ENCODE measurements at places on chromosomes 5 and 9. TPM values are rescaled to one million over a fixed set of nuclear protein-coding genes. Genes with fewer than 3 reads are reported as not detected.

- H3K27ac ChIP-seq = no peak overlapping the region
- no peaks in the 10 kb centered on the region for H3K36me3 ChIP-seq
- no peak overlapping the region for H3K4me3 ChIP-seq
- no peaks in the 10 kb centered on the region for H3K27me3 ChIP-seq
- H3K4me1 ChIP-seq = no peaks in the 10 kb centered on the region
Observed at GRCh38 chr9:27749838-27750237, 176.6 kb upstream of the C9orf72 start.

- no peaks in the 10 kb centered on the region for H3K27me3 ChIP-seq
- H3K4me1 ChIP-seq = peaks cover 32% of the 10 kb centered on the region
- no peaks in the 10 kb centered on the region for H3K36me3 ChIP-seq
- no peak overlapping the region for H3K4me3 ChIP-seq
- DNase-seq = no peak
- no peak overlapping the region for H3K27ac ChIP-seq
Observed at GRCh38 chr5:173829826-173830225, 58.3 kb upstream of the CPEB4 start.

- no peak overlapping the region for H3K27ac ChIP-seq
- H3K36me3 ChIP-seq = no peaks in the 10 kb centered on the region
- DNase-seq = peak; percentile 15
- H3K4me1 ChIP-seq = peaks cover 40% of the 10 kb centered on the region
- H3K4me3 ChIP-seq = no peak overlapping the region
- H3K27me3 ChIP-seq = no peaks in the 10 kb centered on the region
Observed at GRCh38 chr9:137670391-137671195, 51.8 kb downstream of the EHMT1 start.

The PCA3 gene
- total RNA-seq = not detected

The OCLN gene
- 8.5 TPM for total RNA-seq

DNA sequence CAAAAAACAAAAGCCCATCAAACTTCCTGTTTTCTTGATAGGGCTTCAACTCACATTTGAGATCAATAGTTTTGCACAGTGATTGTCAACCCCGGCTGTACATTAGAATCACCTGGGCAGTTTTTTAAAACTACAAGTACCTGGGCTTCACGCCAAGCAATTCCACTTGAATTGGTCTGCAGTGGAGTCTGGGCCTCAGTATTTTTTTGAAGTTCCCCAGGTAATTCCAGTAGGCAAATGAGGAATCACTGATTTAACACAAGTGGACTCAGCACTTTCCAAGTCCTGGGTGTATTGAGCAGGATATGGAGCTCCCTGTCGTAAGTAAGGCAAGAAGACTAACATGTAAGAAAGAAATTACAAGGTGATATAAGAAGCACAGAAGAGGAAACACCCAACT lies 14.8 kb upstream of the SMIM15 start:
- no peak overlapping the region for H3K4me3 ChIP-seq
- no peak for DNase-seq
- H3K27ac ChIP-seq = no peak overlapping the region
- H3K27me3 ChIP-seq = no peaks in the 10 kb centered on the region
- H3K36me3 ChIP-seq = no peaks in the 10 kb centered on the region

The SPATA31A3 gene
- not detected for total RNA-seq

DNA sequence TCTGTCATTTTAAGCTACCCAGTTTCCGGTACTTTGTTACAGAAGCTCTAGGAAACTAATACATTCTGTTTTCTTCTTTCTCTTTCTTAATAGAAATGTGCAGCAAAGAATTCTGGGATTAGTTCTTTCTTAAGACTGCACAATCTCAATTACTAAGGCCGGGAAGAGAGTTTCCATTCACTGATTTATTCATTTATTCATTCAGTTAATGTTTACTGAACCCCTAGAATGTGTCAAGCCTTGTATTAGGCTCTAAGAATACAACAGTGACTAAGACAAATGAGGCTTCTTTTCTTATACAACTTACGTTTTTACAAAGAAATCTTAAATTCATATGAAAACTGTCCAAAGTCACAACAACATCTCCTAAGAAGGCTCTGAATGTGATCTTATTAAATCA lies 27.5 kb upstream of the THG1L start:
- no peaks in the 10 kb centered on the region for H3K36me3 ChIP-seq
- H3K4me1 ChIP-seq = no peaks in the 10 kb centered on the region
- H3K4me3 ChIP-seq = no peak overlapping the region
- DNase-seq = no peak
- no peak overlapping the region for H3K27ac ChIP-seq

DNA sequence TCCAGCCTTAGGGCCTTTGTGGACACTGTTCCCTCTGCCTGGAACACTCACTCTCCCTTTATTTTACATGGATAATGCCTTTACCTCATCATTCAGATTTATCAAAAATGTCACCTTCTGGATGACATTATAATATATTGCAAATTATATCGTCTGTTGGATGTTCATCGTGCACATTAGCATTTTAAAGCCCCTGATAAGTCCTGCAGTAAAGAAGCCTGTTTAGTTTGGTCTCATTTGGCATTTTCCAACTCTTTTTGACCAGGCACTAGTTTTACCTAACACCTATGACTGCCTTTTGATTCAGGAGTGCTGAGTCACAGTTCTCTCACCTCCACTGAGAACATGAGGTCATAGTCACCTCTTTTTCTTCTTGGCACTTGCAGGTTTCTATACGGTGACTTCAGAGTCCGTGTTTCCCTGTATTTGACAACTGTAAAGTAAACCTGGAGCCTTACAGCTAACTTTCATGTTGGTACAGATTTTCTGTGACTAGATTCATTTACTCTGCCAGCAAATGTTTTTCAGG lies 57.7 kb upstream of the STC2 start:
- no peaks in the 10 kb centered on the region for H3K36me3 ChIP-seq
- DNase-seq = no peak
- no peaks in the 10 kb centered on the region for H3K27me3 ChIP-seq
- no peak overlapping the region for H3K27ac ChIP-seq

GRCh38 chr9:27125030-27125429 lies 16.0 kb downstream of the TEK start:
- no peaks in the 10 kb centered on the region for H3K27me3 ChIP-seq
- no peak overlapping the region for H3K27ac ChIP-seq

DNA sequence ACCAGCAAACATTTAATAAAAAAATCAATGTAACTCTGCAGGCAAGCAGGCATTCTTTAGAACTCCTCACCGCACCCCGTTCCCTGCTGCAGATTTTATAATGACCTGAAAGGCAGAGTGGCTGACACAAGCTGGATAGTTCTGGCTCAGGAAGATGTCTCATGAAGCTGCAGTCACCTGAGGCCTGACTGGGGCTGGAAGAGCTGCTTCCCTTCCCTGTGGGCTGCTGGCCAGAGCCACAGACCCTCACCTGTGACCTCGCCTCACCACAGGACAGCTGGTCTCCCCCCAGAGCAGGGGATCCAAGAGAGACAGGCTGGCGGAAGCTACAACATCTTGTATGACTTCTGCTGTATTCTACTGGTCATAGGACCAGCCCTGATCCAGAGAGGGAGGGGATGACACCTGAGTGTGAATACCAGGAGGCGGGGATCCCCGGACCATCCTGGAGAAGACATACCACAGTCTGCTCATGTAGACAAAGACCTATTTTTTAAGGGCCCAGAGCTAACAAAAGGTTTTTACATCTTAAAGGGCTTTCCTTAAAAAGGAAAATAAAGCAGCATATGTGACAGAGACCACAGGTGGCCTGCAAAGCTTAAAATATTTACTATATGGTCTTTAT lies 43.9 kb downstream of the RAPGEF1 start:
- no peaks in the 10 kb centered on the region for H3K36me3 ChIP-seq
- H3K4me1 ChIP-seq = peaks cover 58% of the 10 kb centered on the region
- H3K27ac ChIP-seq = no peak overlapping the region
- no peaks in the 10 kb centered on the region for H3K27me3 ChIP-seq
- no peak overlapping the region for H3K4me3 ChIP-seq

The TDRD7 gene
- total RNA-seq = 16.2 TPM

The TSSK1B gene
- total RNA-seq = not detected

GRCh38 chr5:137738947-137739346 lies 3.1 kb upstream of the KLHL3 start:
- H3K4me3 ChIP-seq = no peak overlapping the region
- H3K27ac ChIP-seq = no peak overlapping the region
- H3K27me3 ChIP-seq = no peaks in the 10 kb centered on the region
- H3K36me3 ChIP-seq = no peaks in the 10 kb centered on the region

The FBP2 gene
- not detected for total RNA-seq

- H3K4me3 ChIP-seq = no peak overlapping the region
- no peaks in the 10 kb centered on the region for H3K4me1 ChIP-seq
- no peak overlapping the region for H3K27ac ChIP-seq
- no peaks in the 10 kb centered on the region for H3K36me3 ChIP-seq
- no peaks in the 10 kb centered on the region for H3K27me3 ChIP-seq
Observed at GRCh38 chr5:144857454-144857853, 686.8 kb downstream of the KCTD16 start.

GRCh38 chr5:141507387-141508091 lies 18.7 kb downstream of the PCDHGC5 start:
- peaks cover 10% of the 10 kb centered on the region for H3K36me3 ChIP-seq
- no peak for DNase-seq
- peaks cover 52% of the 10 kb centered on the region for H3K4me1 ChIP-seq
- H3K27me3 ChIP-seq = no peaks in the 10 kb centered on the region
- no peak overlapping the region for H3K4me3 ChIP-seq

GRCh38 chr9:90900130-90900529 lies 98.5 kb downstream of the SYK start:
- no peaks in the 10 kb centered on the region for H3K27me3 ChIP-seq
- H3K4me1 ChIP-seq = no peaks in the 10 kb centered on the region
- no peak overlapping the region for H3K4me3 ChIP-seq
- H3K27ac ChIP-seq = no peak overlapping the region
- no peak for DNase-seq
- H3K36me3 ChIP-seq = no peaks in the 10 kb centered on the region

DNA sequence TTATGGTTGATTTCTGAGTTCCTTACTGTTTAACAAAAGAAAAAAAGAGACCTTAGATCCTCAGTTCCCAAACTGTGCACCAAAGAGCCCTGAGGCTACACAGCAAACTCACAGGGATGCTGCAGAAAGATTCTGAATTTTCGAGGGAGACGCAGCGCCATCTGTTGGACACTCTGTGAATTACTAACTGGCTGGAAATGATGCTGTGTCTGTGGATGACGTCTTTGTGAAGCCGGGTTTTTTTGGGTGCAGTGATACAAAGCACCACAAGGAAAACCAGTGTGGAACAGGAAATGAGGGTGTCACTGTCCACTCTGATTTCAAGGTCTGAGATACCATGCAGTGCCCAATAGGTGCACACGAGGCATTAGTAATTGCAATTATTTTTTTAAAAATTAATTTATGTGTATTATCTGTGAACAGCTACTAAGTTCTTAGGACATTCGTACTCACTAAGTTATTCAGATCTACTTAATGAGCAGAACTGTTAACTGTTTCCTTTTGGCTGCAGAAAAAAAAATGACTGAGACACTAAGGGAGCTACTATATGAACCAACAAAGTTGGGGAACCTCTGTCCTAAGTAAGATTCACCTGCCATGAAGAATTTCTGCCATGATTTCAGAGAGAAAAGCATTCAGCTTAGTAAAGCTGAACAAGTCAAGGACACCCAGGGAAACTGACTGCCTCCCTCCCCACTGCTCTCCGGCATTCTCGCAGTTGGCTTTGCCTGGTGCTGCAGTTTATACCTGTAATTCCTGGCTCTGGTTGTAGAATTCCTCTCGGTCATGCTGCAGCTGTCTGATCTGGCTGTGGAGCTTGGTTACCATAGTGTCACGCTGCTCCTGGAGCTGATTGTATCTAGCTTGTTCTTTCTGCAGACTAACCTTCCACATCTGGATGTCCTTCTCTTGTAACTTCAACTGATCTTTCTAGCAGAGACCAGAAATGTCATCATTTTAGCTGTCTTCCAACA lies 23.4 kb downstream of the SPACA9 start:
- peak; percentile 34 for DNase-seq
- H3K27me3 ChIP-seq = no peaks in the 10 kb centered on the region
- no peaks in the 10 kb centered on the region for H3K4me1 ChIP-seq
- H3K36me3 ChIP-seq = peaks cover 54% of the 10 kb centered on the region
- no peak overlapping the region for H3K27ac ChIP-seq

DNA sequence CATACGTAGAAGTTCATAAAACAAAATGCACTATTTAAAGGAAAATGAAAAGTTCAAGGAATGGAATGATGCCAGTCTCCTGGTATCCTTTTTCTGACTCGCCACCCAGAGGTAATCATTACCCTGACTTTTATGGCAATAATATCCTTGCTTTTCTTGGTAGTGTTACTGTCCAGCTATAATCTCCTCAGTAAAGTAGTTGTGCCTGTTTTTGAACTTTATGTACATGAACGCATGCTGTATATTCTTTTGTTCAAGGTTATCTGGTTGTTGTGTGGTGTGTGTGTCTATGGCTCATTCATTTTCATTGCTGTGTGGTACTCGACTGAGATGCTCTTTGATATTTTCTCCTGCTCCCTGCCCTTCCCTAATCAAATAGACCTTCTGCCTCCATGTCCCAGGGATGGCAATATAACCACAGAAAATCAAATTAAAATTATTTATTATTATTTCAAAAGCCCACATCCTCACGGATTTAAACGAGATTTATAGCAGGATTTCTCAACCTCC lies 29.2 kb upstream of the FBP1 start:
- H3K27me3 ChIP-seq = no peaks in the 10 kb centered on the region
- no peak overlapping the region for H3K27ac ChIP-seq
- H3K4me3 ChIP-seq = no peak overlapping the region
- no peaks in the 10 kb centered on the region for H3K4me1 ChIP-seq
- no peak for DNase-seq
- no peaks in the 10 kb centered on the region for H3K36me3 ChIP-seq

The WNK2 gene
- total RNA-seq = 0.95 TPM

- H3K27me3 ChIP-seq = no peaks in the 10 kb centered on the region
- no peak for DNase-seq
- no peak overlapping the region for H3K27ac ChIP-seq
- H3K4me1 ChIP-seq = no peaks in the 10 kb centered on the region
- H3K36me3 ChIP-seq = no peaks in the 10 kb centered on the region
- no peak overlapping the region for H3K4me3 ChIP-seq
Observed at GRCh38 chr5:76455531-76456133, 52.5 kb downstream of the IQGAP2 start.

DNA sequence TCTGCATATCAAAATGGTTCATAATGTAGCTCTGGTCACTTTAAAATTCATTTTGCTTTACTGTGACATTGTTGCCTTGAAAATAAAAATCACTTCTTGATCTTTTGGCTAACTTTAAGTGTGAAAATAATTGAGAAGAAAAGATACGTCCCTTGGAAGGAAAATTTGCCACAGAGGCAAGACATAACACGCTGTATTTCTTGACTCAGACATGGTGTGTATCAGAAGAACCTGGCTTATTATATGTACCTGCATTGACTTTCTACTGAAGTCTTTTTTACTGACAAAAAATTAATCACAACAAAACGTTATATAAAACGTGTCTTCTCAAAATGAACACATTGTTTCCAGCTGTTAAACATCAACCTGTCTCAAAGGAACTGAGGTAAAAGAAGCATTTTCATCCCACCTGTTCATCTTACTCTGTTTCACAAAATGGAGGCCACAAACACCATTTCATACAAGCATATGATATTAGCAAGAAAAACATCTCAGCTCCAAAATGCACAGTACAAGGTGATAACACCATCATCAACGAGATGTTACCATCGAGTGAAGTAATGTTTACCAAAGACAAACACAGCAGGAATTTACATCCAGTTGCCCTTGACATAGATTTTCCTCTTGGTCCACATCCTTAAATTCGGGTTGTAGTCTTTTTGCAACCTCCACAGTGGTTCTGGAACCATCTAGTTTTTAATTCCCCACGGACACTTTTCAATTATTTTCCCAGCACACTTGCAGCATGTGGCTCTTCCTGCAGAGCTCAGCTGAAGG lies 179.9 kb downstream of the GLIS3 start:
- no peaks in the 10 kb centered on the region for H3K27me3 ChIP-seq
- DNase-seq = no peak
- H3K4me1 ChIP-seq = peaks cover 29% of the 10 kb centered on the region
- no peaks in the 10 kb centered on the region for H3K36me3 ChIP-seq

GRCh38 chr9:119697996-119698395 lies 328.8 kb upstream of the BRINP1 start:
- no peaks in the 10 kb centered on the region for H3K36me3 ChIP-seq
- no peaks in the 10 kb centered on the region for H3K27me3 ChIP-seq
- H3K27ac ChIP-seq = no peak overlapping the region
- DNase-seq = no peak

Data from thoracic aorta (tissue), 2 donors.